T follicular helper cell (primary cell): ENCODE measurements at places on chromosomes 7 and 10.

GRCh38 chr10:121355161-121355560, 243.1 kb downstream of the FGFR2 start:
- DNase-seq: no peak

GRCh38 chr10:74988832-74989561, 122.5 kb upstream of the SAMD8 start:
- DNase-seq: no peak

DNA sequence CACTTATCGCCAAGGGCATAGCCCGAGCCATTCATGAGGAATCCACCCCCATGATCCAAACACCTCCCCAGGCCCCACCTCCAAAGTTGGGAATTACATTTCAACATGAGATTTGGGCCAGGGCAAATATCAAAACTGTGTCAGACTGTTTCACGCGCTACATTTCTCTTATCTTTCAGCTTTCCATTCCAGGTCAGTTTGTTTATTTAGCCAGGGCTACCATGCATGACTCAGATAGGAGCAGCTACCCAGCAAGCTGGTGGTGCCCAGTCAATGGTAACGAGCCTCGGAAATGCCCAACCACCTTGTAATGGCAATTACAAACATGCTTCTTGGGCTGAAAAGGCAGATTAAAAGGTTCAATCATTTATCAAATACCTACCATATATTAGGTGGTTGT, 43.6 kb upstream of the BAMBI start:
- no peak for DNase-seq

- no peak for DNase-seq
These were observed 74.6 kb downstream of the PAXIP1 start for GRCh38 chr7:154928136-154929005.

GRCh38 chr7:100471021-100471420, 7.0 kb upstream of the SPACDR start:
- no peak for DNase-seq

DNA sequence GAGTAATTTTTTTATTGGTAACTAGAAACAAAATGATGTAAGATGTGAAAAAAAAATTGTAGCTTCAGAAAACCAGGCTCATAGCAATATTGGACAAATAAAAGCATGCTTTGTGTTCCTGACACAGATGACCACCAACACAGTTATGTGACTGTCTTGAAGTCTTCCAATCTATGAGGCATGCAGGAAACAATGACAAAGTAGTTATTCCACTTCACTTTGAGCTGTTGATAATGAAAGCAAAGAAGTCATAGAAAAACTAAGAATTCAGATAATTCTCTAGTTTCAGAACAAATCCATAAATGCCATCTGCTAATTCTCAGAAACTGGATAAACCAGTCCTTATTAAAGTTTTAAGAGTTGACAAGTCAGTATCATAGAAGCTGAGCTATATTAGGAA, 378.4 kb upstream of the SEMA3D start:
- DNase-seq: no peak

GRCh38 chr10:29688230-29688661, 53.5 kb upstream of the SVIL start:
- no peak for DNase-seq

DNA sequence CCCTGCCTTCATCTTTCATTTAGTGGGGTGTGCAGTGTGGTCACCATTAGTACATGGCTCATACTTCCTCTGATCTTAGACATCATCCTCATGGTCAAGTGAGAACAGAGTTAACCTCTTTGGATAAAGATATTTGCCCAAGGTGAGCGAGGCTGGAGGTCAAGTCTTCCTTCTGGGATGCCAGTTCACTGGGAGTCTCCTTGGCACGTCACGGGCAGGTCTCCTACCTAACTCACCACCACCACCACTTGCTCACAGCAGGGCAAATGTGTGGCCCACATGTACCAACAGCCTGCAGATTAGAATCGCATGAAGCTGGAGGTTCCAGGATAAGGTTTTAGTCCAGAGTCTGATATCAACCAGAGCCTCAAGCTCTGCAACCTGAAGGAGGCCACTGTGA, 164.6 kb downstream of the USP6NL start:
- no peak for DNase-seq

DNA sequence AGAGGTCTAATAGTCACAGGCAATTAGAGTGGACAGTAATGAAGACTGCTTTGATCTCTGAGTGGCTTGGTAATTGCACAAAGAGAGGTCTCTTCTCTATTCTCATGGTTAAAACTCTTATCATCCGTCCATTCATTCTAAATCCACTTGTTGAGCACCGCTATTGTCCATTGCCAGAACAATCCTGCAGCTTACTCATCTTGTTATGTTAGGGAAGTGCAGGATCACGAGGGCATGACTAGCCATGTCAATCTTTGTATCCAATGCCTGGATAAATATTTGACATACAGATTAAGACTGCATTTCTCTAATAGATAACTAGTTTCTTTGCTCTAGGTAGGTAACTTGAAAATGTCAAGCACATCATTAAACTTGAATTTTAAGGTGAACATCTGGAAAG, 14.9 kb downstream of the SFTPD start:
- DNase-seq: no peak

DNA sequence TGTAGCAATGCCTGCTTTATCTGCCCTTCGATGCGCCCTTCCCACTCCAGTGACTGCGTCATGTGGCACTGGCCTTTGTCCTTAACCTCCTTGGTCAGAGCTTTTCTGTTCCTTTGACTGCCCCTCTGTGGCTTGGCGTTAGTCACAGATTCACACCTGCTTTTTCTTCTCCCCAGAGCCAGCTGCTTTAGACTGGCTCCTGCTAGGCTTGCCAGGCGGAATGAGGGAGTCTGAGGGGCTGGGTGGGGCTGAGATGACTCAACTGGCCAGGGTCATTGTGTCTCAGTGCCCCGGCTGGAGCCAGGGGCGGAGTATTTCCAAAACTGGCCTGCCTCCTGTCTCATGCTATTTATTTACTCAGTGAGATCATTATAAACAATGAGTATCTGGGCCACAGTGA, 194.1 kb downstream of the EMX2 start:
- DNase-seq: no peak

DNA sequence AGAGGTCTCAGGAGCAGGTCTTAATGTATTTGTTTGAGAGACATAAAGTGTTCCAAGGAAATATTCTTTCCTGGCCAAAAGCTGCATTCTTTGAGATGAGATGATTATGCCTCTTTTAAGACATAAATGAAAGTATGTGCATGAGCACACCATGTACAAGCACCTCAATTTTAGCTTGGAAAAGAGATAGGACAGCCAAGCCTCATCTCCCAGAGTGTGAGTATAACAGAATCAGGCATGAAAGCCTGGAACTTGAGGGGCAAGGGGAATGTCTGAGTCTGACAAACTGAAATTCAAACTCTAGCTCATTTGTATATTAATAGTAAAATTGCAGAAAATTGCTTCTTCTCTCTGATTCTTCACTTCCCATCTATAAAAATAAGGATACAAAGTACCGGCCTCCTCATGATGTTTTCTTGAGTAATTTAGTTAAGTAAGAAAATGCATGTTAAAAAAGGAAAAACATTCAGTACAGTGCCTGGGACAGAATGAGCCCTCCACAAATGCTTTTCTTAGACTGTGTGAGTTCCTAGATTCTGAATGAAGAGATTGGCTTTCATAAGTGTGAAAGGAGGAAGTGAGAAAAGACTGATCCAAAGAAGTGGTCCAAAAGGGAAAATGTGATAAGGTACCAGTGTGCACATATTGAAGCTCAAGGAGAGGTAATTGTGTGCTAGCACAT, 1260.9 kb upstream of the SORCS1 start:
- DNase-seq: no peak

- peak; percentile 64 for DNase-seq
These were observed 5.5 kb downstream of the ELOVL3 start for GRCh38 chr10:102231357-102232318.

DNA sequence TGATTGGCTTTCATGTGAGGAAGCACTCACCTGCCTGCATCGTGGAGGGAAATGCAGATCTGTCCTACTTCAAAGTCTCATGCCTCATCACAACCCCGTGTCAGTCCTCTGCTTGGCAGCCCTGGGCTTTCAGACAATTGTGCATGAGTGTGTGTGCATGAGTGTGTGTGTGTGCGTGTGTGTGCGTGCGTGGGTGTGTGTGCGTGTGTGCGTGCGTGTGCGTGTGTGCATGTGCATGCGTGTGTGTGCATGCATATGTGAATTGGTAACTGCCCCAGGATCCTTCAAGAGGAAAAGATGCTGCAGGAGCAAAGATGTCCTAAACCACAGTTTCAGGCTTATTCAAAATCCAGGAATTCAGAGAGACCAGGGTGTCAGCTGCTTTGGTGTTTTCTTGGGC, 71.3 kb downstream of the LANCL2 start:
- no peak for DNase-seq

DNA sequence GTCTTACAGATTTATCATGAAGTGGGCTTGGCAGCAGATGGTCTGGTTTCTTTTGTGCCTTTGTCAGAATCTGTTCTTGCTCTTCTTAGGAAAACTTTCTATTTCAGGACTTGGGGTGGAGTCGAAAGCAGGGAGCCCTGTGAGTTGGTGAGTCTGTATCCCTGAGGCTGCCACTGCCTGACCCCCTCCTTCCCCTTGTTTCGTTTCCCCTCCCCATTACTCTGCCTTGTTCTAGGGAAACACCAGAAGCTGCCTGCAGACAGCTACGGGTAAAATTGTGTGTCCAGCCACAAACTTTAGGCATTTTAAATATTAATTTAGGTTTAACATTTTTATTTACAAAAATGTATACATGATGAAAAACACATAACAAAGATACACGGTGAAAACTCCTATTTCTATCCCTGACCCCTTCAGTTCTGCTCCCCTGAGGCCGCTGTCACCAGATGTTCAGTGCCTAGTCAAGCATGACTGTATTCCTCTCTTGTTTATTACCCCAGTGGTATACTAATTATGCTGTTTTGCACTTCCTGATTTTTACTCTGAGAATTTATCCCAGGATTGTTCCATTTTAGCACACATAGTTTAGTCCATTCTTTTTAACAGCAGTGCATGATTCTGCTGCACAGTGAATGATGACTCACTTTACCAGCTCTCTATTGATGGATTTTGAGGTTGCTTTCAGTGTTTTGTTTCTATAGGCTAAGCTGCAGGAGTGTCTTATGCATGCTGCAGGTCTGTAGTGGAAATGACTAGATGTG, 9.1 kb downstream of the TSPAN14 start:
- DNase-seq: no peak

GRCh38 chr7:27329909-27330308, 87.3 kb downstream of the EVX1 start:
- no peak for DNase-seq

GRCh38 chr10:72164617-72165016, 51.2 kb upstream of the ANAPC16 start:
- DNase-seq: no peak

DNA sequence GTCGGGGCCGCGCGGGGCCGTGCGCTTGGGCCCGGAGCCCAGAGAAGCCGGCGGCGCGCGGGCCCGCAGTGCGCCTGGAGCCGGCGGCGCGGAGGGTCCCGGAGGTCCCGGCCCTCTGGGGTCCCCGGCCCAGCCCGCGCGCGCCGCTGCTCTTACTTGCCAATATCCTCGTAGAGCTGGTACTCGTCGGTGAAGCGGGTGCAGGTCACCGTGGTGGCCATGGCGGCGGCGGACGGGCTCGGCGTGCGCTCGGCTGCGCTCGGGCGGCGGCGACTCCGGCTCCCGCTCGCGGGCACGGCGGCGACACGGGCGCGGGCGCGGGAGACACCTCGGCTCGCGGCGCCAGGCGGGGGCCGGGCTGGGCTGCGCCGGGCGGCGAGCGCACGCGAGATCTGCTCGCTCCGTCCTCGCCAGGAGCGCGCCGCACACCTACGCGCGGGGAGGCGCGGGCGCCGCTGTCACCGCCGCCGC, at the start of gene CAMK2B:
Gene CAMK2B (minus strand): TSS at position 394 of the 471 bp plus-strand sequence. CDS start 173 bp downstream, at position 221.
- no peak for DNase-seq

DNA sequence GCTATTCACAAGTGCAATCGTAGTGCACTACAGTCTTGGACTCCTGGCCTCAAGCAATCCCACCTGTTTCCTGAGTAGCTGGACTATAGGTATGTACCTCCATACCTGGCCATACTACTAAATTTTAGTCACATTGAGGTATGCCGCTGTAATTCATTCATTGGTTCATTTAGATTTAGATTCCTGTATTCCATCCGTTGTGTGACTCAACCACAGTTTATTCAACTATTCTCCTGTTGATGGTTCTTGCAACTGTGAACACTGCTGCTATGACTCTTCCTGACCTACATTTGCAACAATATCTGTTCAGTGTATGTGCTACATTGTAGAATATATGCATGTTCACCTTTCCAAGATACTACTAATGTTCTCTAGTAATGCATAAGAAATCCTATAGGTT, 8.0 kb upstream of the ZCCHC24 start:
- no peak for DNase-seq

DNA sequence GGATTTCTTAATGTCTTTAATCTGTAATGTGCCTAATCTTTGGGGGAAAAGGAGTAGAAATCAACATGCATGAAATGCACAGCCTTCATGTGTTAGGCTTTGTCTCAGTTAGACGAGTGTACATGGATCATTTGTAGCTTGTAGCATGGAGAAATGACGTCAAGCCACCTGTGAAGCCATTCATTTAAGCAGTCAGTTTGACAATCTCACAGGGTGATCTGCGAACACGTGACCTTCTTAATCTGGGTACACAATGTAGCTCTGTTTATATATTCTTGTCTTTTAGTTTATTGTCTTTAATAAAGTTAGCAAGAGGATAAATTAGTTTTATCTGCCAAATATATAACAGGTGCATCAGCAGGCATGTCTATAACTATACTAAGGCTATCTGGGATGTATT, 351.9 kb upstream of the LRGUK start:
- DNase-seq: no peak

DNA sequence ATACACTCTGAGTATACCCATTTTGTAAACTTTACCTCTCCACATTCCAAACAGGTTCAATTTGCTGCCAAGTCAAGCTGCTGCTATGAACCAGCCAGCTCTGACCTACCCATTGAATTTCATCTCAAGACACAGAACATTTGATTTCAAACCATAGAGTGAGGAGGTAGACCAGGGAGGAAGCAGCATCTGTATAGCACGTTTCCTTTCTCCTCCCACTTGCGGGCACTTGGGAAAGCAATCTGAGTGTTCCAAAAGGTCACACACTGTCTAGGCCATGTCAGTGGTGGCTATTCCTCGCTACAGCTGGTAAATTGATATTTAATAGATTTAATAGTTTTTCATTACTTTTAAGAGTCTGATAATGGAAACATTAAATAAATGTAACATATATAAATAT, 147.8 kb upstream of the EEPD1 start:
- DNase-seq: no peak

GRCh38 chr7:158614700-158615099, 27.1 kb upstream of the PTPRN2 start:
- no peak for DNase-seq

GRCh38 chr7:28732071-28732869, 225.9 kb downstream of the TRIL start:
- no peak for DNase-seq
